ENCODE measurements at places on chromosomes 7 and 10. TPM values are rescaled to one million over a fixed set of nuclear protein-coding genes. Genes with fewer than 3 reads are reported as not detected.

- no peak for DNase-seq
Measured at GRCh38 chr7:44750921-44751571, 2.4 kb downstream of the ZMIZ2 start.

GRCh38 chr7:131436384-131436783, 108.7 kb downstream of the MKLN1 start:
- no peak for DNase-seq

TMEM229A gene
- not detected for total RNA-seq

HTRA1 gene
- total RNA-seq, result 388 TPM

BUD31 gene
- 111 TPM for total RNA-seq

All from foreskin keratinocyte (primary cell).